Stimulated activated CD8-positive, alpha-beta memory T cell treated with anti-CD3 and anti-CD28 coated beads, Interleukin-4, amount 100 ng/mL, for 4 hours (primary cell): ENCODE measurements at places on chromosomes 4 and X.
A peak's percentile ranks its signal among the peaks of the same experiment; 100 is the strongest.

GRCh38 chrX:69109706-69110105, 55.5 kb downstream of the PJA1 start:
- DNase-seq: no peak

- DNase-seq: no peak
These were observed 49.2 kb downstream of the PTTG2 start for GRCh38 chr4:38009421-38009820.

GRCh38 chrX:139091066-139091465, 379.5 kb upstream of the FGF13 start:
- no peak for DNase-seq

DNA sequence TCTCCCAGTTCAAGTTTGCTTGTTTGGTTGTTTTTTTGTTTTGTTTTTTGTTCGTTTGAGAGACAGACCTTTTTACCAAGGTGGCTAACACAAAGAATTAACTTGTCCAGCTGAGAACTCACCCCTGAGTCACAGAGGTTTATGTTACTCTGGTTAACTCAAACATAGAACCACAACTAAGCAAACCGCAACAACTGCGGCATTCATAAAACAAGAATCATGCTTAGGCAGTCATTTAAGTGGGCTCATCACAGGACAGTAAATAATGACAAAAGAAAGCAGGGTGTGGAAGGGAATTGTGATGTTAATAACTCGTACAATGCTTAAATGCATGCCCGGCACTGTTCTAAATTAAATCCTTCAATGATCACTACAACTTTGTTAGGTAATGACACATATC, 24.7 kb upstream of the IL13RA1 start:
- no peak for DNase-seq

DNA sequence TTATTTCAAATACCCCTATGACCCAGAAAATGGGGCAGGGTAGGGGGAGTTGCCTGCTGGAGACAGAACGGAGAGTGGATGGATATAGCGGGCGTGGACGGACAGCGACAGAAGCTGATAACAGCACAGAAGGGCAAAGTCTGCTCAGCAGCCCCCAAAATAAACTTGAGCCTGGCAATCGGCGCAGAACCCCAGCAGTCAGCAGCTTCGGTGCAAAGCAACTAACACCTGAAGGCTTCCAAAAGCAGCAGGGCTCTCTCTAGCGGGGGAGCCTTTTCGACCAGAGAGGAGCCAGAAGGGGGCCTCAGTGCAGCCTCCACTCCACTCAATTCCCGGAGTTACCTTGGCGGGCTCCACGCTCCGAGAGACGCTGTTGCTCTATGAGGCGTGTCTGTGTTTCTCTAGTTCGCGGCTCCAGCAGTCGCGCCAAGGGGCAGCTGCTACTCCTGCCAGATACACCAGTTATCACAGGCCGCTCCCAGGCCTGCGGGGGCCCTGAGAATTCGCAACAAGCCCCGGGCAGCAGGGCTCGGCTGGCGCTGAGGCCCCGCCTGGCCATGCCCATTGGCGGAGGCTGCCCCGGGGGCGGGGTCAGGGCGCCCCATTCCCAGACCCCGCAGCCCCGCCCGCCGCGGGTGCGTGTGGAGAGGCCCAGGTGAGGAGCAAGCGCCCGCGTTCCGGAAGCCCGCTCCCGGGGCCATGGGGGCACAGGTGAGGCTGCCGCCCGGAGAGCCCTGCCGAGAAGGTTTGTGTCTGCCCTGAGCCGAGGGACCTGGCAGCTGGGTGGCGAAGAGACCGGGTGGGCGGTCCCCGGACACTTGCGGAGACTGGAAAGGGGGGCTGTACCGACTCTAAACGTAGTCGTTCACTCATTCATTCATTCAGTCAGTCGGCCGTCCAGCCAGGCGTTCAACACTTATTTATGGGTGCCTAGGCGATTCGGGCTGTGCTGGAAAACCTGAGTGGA, at the start of the genes CNGA1 and NIPAL1:
Gene CNGA1 (minus strand): TSS at position 541 of the 967 bp plus-strand sequence. CDS start 63,992 bp downstream, outside the sequence.
Gene NIPAL1 (plus strand): TSS at position 632 of the 967 bp plus-strand sequence. CDS start 68 bp downstream, at position 700.
- DNase-seq: peak; percentile 24

GRCh38 chrX:48957477-48957826, at the start of gene OTUD5:
Gene OTUD5 (minus strand): TSS chrX:48957607. CDS start chrX:48957570, 37 bp downstream.
- DNase-seq: peak; percentile 66
